Femur (tissue), 1 donor: ENCODE measurements at places on chromosomes 1 and 21.

GRCh38 chr1:25993197-25993951 is 4.5 kb downstream of the PAFAH2 start:
- no peak for DNase-seq

- DNase-seq: no peak
Observed at GRCh38 chr1:3584915-3585314, 26.4 kb downstream of the MEGF6 start.

DNA sequence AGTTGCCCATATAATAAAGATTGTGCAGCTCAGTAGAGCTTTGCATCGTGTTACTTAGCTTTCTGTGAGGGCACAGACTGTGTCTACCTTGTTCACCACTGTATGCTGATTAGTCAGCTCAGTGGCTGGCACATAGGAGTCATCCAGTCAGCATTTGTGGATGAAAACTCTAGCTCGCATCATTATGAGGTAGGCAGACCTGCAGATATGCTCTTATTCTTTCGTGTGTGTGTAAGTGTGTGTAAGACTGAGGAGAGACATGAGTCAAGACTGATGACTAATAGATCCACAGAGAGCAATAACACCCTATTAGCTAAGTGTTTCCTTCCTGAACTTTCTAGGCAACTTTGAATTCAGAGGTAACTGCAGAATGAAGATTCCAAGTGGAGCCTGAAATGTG is 17.1 kb downstream of the TTF2 start:
- no peak for DNase-seq

GRCh38 chr1:220966881-220967611 is 87.8 kb downstream of the HLX start:
- DNase-seq: no peak

GRCh38 chr1:67339623-67340343 is 32.1 kb downstream of the IL12RB2 start:
- no peak for DNase-seq

GRCh38 chr1:37853157-37853556 is 6.2 kb downstream of the MTF1 start:
- no peak for DNase-seq

DNA sequence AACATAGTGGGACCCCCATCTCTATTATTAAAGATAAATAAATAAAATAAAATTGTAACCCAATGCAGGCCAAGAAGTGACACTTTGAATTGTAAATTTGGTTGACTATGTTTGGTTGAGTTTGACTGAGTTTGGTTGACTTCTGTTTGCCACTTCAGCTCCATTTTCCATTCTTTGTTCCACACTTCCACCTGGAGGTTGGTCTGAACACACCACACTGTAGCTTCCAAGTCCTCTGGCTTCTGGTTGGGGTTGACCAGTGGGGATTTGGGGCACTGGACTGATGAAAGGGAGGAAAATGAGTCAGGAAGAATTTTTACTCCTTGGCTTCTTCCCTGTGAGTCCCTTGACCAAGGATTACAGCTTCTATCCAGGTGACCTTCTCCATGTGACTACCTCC is 40.6 kb upstream of the DIPK1A start:
- no peak for DNase-seq

GRCh38 chr1:225446981-225447615 is 19.3 kb upstream of the LBR start:
- DNase-seq: no peak

GRCh38 chr1:232166942-232167341 is 463.0 kb downstream of the SIPA1L2 start:
- DNase-seq: no peak

DNA sequence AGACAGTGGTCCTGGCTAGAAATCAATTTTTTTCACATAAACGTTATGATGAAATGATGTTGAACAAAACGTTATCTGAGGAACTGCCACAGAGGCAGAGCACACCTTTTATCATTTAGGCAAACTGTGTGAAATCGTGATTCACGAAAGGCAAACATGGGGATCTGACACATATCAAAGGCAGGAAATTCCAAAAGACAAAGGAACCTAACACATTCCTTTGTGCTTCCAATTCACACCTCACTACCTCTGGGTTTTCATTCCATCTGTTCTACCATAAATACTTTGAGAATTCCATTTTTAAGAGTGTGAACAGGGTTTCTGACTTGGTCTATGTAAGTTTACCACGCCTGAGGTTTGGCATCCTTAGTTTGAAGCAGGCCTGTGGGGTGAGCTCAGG is 119.5 kb upstream of the KRTAP19-8 start:
- no peak for DNase-seq

GRCh38 chr1:243459059-243459458 is 203.2 kb downstream of the SDCCAG8 start:
- DNase-seq: no peak

- DNase-seq: no peak
Observed at GRCh38 chr1:41428738-41429640, 55.5 kb downstream of the EDN2 start.

- DNase-seq: no peak
Observed at GRCh38 chr1:79004916-79005315, 1.6 kb downstream of the ADGRL4 start.

DNA sequence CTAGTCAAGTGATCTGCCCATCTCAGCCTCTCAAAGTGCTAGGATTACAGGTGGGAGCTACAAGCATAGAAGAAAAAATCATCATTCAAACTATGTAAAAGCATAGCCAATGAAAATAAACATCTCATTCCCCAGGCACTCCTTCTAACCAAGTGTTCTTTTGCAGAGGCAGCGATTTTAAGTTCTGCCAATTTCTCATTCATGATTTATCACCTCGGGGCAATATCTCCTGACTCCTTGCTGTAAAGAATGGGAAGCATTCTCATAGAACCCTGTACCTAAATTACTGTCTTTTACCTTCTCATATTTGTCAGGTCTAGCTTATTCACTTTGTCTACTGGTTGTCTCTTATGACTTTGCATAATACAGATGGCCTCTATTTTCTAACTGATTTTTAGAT is 32.5 kb upstream of the IVNS1ABP start:
- no peak for DNase-seq

DNA sequence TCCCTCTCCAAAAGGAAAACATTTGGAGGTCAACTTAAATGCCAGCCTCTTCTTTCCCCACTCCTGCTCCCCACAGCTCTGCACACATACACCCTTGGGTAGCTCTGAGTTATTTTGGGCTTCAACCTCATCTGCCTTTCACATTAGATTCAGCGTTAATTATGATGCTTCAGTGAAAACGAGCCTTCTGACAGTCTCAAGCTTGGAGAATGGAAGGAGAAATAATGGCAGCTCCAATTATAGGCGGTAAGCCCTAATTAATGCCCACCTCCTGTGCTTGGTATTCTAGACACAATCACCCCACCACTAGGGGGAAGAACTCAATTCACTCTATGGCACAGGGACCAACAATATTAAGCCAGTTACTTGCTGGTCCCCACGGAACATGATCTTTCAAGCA is 397.9 kb downstream of the BRINP2 start:
- no peak for DNase-seq

- no peak for DNase-seq
Observed at GRCh38 chr1:153929426-153929825, 6.7 kb upstream of the GATAD2B start.

- no peak for DNase-seq
Observed at GRCh38 chr1:42313970-42314369, 21.1 kb downstream of the FOXJ3 start.

GRCh38 chr1:159014851-159015250 is 5.1 kb downstream of the IFI16 start:
- no peak for DNase-seq

DNA sequence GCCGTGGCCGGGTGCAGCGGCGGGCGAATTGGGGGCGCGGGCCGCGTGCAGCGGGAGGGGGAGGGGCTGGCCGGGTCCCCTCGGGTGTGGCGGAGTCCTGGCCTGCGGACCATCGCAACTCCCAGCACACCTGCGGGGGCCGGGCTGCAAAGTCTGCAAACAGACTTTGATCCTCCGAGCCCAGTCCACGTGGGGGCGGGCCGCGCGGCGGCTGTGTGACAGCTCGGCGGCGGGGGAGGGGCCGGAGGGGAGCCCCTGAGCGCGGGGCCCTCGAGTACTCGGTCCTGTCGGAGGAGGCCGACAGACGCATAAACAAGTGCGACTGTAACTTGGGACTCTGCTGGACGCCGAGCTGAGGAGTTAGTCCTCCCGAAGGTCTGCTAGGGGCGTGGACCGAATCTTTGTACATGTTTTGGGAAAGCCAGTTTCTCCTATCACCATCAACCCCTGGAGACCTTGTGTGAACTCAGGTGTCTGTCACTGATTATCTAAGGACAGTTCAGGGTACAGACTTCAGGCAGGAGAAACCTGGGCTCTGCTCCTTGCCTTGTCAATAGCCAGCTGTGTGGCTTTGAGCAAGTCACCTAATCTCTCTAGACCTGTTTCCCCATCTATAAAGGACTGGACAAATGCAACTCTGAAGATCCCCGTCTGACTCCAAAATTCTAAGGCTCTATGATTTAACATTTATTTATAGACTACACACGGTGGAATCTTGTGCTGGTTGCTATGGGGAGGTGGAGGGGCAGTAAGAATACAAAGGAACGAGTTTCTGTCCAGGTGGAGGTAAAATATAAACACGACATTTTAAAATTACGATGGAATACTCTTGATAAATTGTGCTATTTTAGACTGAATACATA is 710 bp upstream of the SLC30A1 start:
- DNase-seq: no peak

DNA sequence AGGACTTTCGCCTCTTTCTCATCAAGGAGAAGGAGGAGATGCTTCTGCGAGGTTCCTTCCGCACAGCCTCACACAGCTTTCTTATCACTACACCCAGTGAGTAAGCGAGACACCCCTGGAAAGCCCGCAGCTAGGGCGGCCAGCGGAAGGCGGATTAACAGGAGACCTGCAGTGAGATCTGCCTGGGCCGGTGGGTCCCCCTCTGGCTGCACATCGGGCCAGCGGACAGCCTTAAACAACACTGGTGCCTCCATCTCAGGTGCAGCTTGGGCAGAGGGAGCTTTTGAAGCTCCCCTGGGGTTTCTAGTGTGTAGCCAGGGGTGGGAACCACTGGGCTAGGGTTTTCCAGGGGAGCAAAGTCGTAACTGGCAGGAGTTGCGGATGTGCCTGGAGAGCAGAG is 17.5 kb upstream of the MTARC1 start:
- no peak for DNase-seq

DNA sequence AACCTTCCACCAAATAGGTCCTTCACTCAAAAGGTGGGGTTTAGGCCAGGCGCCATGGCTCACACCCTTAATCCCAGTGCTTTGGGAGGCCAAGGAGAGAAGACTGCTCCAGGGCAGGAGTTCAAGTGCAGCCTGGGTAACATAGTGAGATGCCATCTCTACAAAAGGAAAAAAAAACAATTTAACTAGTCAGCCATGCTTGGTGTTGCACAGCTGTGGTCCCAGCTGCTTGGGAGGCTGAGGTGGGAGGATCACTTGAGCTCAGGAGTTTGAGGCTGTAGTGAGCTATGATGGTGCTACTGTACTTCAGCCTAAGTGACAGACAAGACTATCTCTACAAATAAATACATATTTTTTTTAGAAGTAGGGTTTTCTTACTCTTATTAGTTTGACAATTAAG is 617.5 kb downstream of the KIF26B start:
- no peak for DNase-seq

GRCh38 chr1:41612953-41613352 is 128.5 kb upstream of the EDN2 start:
- no peak for DNase-seq

GRCh38 chr1:184574588-184574987 is 180.1 kb downstream of the EDEM3 start:
- no peak for DNase-seq

DNA sequence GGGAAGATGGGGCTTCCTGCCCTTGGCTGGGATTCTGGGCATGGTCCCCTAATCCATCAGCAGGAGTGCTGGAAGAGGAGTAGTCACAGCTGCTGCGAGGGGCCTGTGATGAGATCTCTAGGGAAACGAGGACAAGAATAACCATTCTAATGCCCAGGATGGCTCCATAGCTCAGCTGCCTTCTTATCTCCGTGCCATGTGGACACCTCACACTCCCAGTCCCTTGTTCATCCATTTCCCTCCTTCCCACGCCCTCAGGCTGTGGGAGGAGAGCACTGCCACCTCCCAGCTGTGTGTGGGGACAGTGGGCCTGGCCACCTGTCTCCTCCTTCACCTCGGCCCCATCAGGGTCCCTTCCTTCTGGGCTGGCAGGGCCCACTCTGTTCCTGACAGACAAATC is 16.1 kb upstream of the ETV3 start:
- DNase-seq: no peak

- no peak for DNase-seq
Observed at GRCh38 chr1:63877816-63878215, 104.0 kb downstream of the ROR1 start.

GRCh38 chr1:25657883-25658760 is 41.5 kb downstream of the MAN1C1 start:
- DNase-seq: no peak

DNA sequence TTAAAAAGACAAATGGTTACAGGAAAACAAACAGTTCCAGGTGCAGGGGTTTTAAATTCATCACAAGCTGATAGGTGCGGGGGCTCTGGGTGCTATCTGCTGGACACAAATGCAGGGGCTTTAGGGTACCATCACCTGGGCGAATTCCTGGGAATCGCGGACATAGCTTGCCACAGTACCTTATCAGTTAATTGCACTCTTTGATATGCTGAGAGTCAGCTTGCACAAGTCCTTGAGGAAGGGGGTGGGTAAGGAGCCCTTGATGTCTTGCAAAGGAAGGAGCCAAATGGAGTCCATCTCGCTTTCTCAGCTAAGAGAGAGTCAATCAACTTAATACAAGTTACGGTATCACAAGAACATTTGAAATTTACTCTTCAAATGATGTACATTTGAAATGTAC is 25.4 kb upstream of the TMEM54 start:
- no peak for DNase-seq

- DNase-seq: no peak
Observed at GRCh38 chr1:29471487-29472313, 235.4 kb downstream of the PTPRU start.

DNA sequence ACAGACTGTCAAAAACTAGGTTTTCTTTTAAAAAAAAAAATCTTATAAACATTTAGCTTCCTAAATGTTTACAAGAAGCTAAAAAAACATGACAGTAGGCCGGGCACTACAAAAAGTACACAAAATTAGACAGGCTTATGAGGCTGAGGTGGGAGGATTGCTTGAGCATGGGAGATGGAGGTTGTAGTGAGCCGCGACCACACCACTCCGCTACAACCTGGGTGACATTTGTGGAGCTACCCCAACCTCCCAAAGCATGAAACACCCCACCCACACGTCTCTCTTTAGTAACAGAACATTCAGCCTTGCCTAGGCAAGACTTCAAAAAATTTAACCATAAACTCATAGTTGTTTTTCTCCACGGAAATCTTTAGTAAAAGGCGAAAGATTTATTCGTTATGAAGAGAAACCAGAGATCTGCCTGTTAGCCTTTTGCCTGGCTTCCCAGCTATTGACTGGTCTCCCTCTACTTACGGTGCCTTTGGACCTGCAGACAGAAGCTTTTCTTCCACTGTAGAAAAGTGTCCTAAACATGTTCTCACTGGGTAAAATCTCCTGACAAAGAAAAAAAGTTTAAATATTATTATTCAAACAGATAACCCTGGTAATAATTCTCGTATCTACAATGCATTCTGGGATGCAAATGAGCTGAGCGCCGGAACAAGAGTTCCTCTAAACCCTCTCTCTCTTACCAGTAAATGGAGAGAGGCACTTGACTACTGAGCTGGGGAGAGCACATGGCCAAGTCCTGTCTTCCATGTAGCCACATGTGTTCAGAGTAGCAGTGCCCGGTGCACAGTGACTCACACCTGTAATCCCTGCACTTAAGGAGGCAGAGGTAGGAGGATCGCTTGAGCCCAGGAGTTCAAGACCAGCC is 9.2 kb downstream of the RNU5D-1 start:
- DNase-seq: peak; percentile 55

GRCh38 chr1:65845535-65846060 is 52.9 kb downstream of the PDE4B start:
- DNase-seq: no peak

- no peak for DNase-seq
Observed at GRCh38 chr1:209647156-209647555, 5.1 kb downstream of the LAMB3 start.
